CD4-positive, alpha-beta T cell treated with Interleukin-17A for 1 hour (primary cell): ENCODE measurements at places on chromosomes 1 and 21.

DNA sequence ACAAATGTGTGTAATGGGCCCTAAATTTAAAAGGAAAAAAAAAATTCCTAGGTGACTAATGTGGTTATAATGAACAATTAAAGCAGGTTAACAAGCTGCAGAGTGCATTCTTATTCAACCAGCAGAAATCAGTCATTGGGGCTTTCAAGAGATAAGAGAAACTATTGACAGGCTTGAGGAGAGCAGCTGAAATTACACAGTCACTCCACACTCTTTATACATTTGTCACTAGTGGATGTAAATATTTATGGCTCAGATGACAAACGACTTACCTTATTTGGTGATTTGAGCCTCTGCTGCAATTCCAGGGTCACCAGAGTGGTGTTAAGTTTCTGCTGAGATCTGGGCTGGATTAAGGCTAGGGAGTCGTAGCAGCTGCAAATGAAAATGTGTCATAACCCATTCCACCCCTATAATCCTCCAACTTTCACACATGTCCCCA, 896.3 kb downstream of the TTLL7 start:
- no peak for DNase-seq

- DNase-seq = no peak
Observed at GRCh38 chr1:51610637-51611036, 6.3 kb upstream of the OSBPL9 start.

- DNase-seq = no peak
Observed at GRCh38 chr1:76101548-76101947, 27.0 kb downstream of the ST6GALNAC3 start.

- DNase-seq = peak; percentile 35
Observed at GRCh38 chr1:109503935-109504334, 5.6 kb downstream of the AMIGO1 start.

DNA sequence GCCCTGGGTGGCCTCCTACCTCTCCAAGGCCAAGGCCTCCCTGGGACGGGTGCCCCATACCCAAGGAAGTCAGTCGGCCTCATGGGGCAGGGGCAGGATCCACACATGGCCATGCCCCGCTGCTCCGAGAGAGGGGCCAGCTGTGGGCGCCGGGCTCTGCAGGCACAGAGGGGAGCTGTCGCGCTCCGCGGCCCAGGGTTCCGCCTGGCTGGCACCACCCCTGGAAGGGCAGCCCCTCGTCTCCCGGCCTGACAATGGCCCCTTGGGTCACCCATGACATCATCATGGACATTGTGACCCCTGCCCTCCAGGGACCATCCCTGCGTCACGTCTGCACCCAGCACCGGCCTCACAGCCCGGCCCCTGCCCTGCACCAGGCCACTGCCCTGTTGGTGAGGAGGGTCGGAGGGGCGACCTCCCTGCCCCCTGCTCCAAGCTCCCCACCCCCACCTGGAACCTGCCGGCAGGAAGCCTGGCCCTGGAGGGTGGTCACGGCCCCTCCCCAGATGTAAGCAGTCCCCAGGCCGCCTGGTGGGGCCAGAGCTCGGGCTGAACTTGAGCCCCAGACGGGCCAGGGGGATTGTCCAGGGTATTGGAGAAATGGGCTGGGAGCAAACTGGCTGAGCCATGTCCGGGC, 5.8 kb downstream of the TTLL10 start:
- no peak for DNase-seq

DNA sequence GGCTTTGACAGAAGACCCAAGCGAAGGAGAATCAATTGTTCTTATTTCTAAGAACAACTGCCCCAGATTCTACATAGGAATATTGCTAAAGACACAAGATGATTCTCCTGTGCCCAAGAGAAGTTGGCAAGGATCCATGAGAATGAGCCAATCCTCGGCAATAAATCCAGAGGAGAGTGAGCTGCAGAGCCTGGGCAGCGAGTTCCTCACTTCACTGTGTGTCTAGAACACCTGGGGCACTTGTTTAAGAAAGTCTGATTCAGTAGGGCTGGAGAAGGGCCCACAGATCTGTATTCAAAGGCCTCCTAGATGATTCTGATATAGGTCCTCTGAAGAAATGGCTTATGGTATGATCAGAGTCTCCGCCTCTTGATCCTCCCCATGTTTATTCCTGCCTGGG, 31.8 kb downstream of the GADD45A start:
- no peak for DNase-seq

- DNase-seq = no peak
Observed at GRCh38 chr21:17726047-17726829, 92.9 kb downstream of the C21orf91 start.

DNA sequence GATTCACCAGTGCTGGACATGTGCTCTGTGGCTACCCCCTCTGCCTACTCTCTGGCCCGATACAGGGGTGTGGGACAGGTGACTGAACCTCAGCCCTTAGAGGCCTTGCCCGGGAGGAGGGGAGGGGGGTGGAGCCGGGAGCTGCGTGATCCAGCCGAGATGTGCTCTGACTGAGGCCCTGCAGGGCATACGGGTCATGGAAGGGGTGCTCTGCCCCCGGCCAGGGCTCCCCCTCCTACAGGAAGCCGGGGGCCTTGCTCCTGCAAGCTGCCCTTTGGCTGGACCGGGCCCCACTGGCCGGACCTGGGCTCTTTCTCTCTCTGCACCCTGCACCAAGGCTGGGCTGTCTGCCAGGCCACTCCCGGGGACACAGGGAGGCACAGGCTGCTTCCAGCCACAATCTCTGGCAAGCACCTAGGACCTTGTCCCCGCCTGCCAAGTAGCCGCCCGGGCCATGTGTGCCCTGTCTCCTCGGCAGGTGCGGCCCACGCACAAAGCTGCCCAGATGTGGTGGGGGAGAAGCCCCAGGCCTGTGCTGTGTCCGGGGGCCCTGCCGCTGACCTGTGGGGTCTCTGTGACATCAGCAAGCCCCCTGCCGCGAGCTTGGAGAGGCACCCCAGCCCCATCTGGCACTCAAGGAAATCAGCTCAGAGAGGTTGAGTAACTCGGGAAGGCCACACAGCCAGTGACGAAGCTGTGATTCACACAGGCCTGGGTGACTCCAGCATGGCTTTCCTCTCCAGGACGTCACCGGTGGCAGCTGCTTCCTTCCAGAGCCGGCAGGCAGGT, 1.5 kb downstream of the SCNN1D start:
- no peak for DNase-seq
